ENCODE measurements at places on chromosomes 1 and 21.

DNA sequence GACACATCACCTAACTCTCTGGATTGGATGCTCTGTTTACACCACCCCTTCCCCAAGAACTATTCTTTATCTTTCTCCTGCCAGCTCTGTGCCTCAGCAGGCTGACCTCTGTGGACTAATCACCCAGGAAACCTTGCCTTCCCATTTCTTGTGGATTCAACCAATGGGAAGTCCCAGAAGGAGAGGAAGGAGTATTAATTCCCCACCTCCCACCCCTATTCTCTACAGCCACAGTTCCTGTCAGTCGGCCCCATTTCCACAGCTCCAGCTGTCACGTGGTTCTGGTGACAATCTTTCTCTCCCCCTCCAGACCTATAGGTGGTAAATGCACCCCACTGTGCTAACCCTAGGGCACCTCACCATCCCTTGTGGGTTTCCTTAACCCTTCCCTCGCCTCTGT, 46.8 kb upstream of the SSBP3 start:
- no peak for DNase-seq

GRCh38 chr1:231062500-231063270, 22.6 kb upstream of the FAM89A start:
- DNase-seq, result no peak

- DNase-seq, result no peak
Measured at GRCh38 chr1:225413708-225414375, 14.0 kb downstream of the LBR start.

DNA sequence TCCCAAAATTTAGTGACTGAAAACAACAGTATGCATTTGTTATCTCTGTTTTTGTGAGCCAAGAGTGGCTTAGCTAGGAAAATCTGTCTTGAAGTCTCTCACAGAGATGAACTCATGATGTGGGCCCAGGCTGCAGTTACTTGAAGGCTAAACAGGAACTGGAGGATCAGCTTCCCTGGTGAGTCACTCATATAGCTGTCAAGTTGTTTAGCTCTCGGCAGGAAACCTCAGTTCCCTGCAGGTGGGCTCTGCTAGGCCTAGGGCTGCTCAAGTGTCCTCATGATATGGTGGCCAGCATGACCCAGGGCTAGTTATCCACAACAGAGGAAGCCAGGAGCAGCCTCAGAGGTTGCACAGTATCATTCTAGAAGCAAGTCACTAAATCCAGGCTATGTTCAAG, 30.2 kb upstream of the DDX59 start:
- no peak for DNase-seq

- no peak for DNase-seq
Measured at GRCh38 chr21:45962531-45963231, 18.9 kb upstream of the COL6A1 start.

- no peak for DNase-seq
Measured at GRCh38 chr1:67737875-67738274, 52.9 kb downstream of the GADD45A start.

- no peak for DNase-seq
Measured at GRCh38 chr21:41010101-41010435, 157.9 kb upstream of the BACE2 start.

- no peak for DNase-seq
Measured at GRCh38 chr21:29829564-29830275, 110.1 kb downstream of the GRIK1 start.

GRCh38 chr1:60681095-60681860, 401.1 kb upstream of the NFIA start:
- DNase-seq, result no peak

GRCh38 chr1:12634696-12635202, 9.1 kb upstream of the AADACL4 start:
- no peak for DNase-seq

DNA sequence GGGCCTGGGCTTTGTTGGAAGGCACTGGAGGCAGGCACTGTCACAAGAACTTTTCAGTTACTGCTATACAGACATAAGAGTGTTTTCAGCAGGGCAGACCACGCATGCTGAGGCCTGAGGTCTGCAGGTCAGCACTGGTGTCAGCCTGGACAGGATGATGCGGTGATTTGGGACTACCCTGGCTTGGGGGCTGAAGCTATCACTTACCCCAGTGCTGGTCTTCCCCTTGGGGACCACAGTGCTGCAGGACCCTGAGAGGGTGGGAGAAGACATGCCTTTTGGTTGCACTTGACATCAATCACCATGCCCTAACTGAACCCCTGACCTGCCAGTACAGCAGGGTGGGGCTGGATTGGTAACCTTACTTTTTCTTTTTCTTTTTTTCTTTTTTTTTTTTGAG, 9.2 kb downstream of the DMRTB1 start:
- DNase-seq, result no peak

DNA sequence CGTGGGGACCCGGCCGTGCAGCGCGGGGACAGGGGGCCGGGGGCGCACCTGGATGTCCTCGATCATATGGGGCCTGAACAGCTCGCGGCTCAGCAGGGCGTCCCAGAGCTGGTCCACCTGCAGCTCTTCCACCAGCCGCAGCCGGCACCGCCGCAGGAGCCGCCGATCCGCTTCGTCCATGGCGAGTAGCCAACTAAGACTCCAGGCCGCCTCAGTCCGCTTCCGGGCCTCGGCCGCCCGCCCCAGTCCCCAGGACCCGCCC, at the start of gene CASP9:
CASP9 (minus strand) TSS at position 195 of the 262 bp plus-strand sequence; CDS start at position 180, 15 bp downstream.
- no peak for DNase-seq

DNA sequence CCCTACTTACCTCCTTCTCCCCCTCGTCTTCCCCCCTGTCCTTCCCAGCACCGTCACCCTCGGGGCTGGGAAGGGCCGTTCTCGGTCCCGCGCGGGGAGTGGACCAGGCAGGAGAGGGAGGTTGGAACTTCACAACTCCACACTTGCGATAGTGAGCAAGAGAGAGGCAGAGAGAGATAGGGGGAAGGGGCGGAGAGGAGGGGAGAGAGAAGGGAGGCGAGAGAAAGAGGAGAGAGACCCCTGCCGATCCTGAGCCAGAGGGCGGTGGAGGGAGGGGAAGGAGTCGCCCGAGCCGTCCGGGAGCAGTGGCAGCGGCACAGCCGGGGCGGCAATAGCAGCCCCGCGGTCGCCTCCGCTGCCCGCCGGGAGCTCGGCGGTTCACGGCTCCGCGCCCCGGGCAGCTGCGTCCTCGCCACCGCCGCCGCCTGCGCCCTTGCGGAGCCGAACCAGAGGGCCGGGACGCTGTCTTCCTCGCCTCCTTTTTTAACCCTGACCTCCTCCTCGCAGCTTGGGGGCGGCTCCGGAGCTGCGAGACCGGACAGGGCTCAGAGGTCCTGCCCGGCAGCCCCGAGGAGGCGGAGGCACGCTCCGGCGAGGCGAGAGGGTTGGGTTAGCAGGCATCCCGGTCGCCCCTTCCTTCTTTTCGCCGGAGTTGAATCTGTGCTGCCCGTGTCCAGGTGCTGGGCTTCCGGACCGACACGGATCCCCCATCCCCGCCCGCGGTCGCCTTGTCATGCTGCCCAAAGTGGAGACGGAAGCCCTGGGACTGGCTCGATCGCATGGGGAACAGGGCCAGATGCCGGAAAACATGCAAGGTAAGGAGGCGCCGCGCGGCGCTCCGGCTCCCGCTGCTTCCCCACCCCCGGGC, 11.7 kb downstream of the NR5A2 start:
- DNase-seq, result no peak

- DNase-seq, result no peak
Measured at GRCh38 chr1:165666152-165666825, 32.1 kb downstream of the ALDH9A1 start.

GRCh38 chr21:38208118-38208517, 48.7 kb upstream of the KCNJ15 start:
- no peak for DNase-seq

DNA sequence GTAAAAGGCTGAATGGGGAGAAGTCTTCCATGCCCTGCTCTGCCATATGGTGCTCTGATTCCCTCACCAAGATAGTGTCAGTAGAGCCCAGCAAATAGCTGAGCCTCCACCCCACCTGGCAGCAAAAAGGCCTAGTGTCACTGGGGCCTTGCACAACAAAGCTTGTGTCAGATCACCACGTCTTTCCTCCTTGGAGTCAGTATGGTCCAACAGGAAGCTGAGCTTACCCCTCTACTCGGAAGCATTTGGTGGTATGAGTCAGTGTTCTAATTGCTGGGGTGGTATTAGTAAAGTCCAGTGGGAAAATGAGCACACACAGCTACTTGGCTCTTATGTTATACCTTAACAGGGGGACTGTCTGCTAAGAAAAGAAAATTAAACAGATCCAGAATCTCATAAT, 18.7 kb upstream of the RRP15 start:
- no peak for DNase-seq

- no peak for DNase-seq
Measured at GRCh38 chr1:115668579-115668978, 26.8 kb downstream of the VANGL1 start.

DNA sequence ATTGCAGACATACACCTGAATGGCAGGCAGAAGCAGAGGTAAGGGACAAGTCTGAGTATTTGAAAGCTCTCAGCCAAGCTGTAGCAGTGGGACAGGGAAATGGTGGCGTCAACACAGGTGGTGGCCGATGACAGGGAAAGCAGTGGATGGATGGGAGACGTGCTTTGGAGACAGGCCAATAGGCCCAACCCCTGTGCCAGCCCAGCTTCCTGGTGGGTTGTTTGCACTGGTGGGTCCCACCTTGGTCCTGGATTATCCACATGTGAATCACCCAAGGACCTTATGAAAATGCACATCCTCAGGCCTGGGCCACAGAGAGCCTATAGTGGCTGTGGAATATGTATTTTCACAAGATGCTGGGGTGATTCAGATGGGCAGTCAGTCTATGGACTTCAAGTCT, 203.7 kb upstream of the VAMP3 start:
- no peak for DNase-seq

DNA sequence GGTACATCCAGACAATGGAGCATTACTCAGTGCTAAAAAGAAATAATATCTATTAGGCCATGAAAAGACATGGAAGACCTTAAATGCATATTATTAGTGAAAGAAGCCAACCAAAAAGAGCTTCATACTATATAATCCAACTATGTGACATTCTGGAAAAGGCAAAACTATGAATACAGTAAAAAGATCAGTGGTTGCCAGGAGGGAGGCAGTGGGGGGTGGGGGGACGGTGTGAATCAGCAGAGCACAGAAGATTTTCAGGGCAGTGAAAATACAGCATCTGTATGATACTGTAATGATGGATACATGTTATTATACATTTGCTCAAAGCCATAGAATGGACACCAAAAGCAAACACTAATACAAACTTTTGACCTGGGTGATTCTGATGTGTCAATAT, 339.4 kb upstream of the SNX7 start:
- DNase-seq, result no peak

- no peak for DNase-seq
Measured at GRCh38 chr1:67747671-67748546, 62.9 kb downstream of the GADD45A start.

DNA sequence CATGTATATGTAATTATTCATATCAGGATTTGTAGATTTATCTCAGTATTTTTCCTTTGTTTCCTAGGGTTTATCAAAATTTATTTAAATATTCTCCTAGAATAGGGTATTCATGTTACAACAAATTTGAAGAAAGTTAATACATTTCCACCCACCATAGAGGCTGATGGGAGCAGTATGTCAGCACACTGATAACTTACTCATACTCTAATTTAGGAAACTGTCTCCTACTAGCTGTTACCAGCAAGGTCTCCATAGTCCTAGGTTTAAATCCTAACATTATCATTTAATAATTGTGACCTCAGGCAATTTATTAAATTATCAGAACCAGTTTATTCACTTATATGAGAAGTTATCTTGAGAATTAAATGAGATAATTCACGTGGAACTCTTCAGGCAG, 127.0 kb downstream of the USP25 start:
- no peak for DNase-seq

GRCh38 chr21:45590726-45591618, 48.7 kb upstream of the SLC19A1 start:
- DNase-seq, result no peak

GRCh38 chr1:225479341-225479740, 51.5 kb upstream of the LBR start:
- no peak for DNase-seq

- DNase-seq, result no peak
Measured at GRCh38 chr1:23436520-23437354, 12.2 kb upstream of the TCEA3 start.

- DNase-seq, result no peak
Measured at GRCh38 chr1:198933515-198934222, 294.8 kb downstream of the PTPRC start.

GRCh38 chr1:168692472-168692871, 36.5 kb downstream of the DPT start:
- no peak for DNase-seq

- no peak for DNase-seq
Measured at GRCh38 chr1:112818990-112819689, 104.0 kb upstream of the PPM1J start.

- DNase-seq, result no peak
Measured at GRCh38 chr1:61318319-61319125, 236.2 kb downstream of the NFIA start.

GRCh38 chr1:44784094-44785028, 3.6 kb downstream of the BEST4 start:
- DNase-seq, result no peak

GRCh38 chr1:15704526-15705183, 20.5 kb downstream of the PLEKHM2 start:
- DNase-seq, result no peak

- DNase-seq, result no peak
Measured at GRCh38 chr1:15717418-15718125, 18.5 kb upstream of the SLC25A34 start.

DNA sequence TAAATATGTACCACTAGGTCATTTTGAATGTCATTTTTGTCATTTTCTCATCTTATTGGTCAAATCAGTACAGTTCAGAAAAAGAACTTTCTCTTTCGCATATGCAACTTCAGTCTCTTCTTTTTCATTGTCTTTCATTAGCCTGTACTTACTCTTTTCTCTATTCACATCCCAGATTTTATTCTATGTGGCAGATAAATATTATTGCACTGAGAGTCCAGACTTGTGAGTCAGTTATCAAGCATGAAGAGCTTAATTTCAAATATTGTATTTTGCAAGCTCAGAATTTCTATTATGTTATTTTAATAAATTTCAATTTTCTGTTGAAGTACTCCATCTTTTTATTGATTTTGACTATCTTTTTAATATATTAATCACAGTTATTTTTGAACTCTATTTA, 105.2 kb upstream of the PALMD start:
- no peak for DNase-seq

DNA sequence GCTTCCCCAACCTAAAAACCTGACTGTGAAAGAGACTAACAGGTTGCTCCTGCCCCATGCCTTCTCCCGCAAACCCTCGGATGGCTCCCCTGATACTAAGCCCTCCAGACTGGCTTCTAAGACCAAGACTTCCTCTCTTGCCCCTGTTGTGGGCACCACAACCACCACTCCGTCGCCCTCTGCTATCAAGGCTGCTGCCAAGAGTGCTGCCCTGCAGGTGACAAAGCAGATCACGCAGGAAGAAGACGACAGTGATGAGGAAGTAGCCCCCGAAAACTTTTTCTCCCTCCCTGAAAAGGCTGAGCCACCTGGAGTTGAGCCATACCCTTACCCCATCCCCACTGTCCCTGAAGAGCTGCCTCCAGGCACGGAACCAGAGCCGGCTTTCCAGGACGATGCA, 19.3 kb downstream of the PRCC start:
- no peak for DNase-seq

All from substantia nigra (tissue), 51 donors.